ENCODE measurements at places on chromosomes 16 and 17.

DNA sequence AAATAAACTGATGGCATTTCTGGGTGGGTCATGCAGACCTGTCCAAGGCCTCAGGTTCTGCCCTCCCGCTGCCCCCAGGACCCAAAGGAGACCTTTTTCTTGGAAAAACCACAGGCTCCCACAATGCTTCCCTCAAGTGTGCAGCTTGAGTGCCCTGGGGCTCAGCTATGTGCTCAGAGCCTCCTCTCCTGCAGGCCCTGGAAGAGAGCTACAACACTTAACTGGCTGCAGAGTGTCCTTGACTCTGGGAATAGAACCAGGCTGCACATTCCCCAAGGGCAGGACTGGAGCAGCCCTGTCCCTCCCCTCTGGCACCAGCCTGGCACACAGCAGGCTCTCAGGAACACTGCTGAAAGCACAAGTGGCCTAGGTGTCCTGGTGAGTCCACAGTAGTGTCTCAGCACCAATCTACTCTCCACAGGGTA lies 4.8 kb upstream of the SREBF1 start:
- H3K36me3 ChIP-seq, result no peaks in the 10 kb centered on the region
- H3K4me1 ChIP-seq, result peaks cover 54% of the 10 kb centered on the region
- no peak overlapping the region for H3K4me3 ChIP-seq
- DNase-seq, result no peak

DNA sequence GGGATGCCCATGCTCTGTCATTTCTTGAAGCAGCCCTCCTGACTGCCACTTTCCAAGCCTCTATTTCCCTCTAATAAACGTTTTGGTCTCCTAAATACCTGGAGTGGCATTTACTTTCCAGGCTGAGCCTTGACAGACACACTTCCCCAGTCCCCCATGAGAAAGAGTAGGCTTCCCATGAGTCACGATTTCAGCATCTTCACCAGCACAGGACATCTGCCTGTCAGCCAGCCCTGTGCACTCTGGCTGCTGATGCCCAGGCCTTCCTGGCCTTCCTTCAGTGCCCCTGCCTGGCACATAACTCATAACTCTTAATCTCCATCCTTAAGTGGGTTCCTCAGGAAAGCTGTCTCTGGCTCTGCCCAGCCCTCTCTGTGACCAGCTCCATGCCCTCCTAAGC lies 30.8 kb upstream of the GAS7 start:
- no peak for DNase-seq
- no peak overlapping the region for H3K27ac ChIP-seq
- no peak overlapping the region for H3K4me3 ChIP-seq
- no peaks in the 10 kb centered on the region for H3K4me1 ChIP-seq
- no peaks in the 10 kb centered on the region for H3K27me3 ChIP-seq
- H3K36me3 ChIP-seq, result no peaks in the 10 kb centered on the region

DNA sequence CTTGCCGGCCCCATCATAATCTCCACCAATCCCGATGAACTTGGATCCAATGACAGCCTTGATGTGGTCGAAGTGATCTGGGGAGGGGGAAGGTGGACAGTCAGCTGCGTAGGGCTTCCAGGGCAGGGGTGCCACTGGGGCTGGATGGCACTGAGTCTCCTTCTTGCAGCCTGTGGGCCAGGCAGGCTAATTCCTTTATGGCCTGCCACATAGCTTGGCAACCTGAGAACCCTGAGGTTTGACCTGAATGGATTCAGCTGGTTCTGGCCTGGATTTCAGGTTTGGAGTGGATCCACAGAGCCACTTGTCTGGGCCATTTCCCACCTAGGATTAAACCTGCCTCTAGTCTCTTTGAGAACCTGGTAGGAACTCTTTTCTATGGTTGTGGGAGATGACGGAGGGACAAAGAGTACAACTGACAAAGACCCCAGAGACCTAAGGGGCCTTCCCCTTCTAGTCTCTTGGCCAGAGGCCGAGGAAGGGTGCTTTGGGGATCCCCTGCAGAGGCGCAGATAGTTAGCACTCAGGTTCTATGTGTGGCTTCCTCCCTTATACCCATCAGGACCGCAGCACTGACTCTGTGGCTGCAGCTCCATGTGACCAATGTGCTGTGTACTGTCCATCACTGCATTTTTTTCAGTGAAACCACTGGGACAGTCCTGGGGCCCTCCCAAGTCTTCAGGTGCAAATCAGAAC lies 9.2 kb upstream of the DPEP3 start:
- no peak overlapping the region for H3K4me3 ChIP-seq
- no peaks in the 10 kb centered on the region for H3K36me3 ChIP-seq
- no peak overlapping the region for H3K27ac ChIP-seq
- DNase-seq, result no peak
- no peaks in the 10 kb centered on the region for H3K4me1 ChIP-seq
- no peaks in the 10 kb centered on the region for H3K27me3 ChIP-seq

GRCh38 chr16:88066680-88067529 lies 115.7 kb downstream of the BANP start:
- 0 out of 2 replicates have a peak, but pooled peaks cover 3% of the 10 kb centered on the region for H3K36me3 ChIP-seq
- peak; percentile 59 for DNase-seq
- no peak overlapping the region for H3K27ac ChIP-seq
- no peaks in the 10 kb centered on the region for H3K4me1 ChIP-seq

DNA sequence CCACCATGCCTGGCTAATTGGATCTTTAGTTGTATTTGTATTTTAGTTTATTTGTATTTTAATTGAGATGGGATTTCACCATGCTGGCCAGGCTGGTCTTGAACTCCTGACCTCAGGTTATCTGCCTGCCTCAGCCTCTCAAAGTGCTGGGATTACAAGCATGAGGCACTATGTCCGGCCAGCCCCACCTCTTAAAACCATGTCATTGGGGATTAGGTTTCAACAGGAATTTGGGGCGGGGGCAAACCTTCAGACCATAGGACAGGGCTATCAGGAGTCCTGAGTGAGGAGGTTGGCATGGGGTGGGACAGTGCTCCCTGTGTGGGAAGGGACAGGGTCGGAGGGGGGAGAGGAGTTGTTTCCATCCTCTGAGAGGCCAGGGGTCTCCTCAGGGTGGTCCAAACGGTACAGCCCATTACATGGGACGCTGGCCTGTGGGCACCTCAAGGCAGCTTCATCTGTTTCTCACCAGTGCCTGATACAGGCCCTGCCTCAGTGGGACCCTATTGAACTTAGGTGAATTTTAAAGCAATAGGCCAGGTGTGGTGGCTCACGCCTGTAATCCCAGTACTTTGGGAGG lies 21.6 kb downstream of the GAA start:
- no peaks in the 10 kb centered on the region for H3K27me3 ChIP-seq
- no peak for DNase-seq
- no peak overlapping the region for H3K4me3 ChIP-seq
- H3K27ac ChIP-seq, result no peak overlapping the region
- no peaks in the 10 kb centered on the region for H3K36me3 ChIP-seq

DNA sequence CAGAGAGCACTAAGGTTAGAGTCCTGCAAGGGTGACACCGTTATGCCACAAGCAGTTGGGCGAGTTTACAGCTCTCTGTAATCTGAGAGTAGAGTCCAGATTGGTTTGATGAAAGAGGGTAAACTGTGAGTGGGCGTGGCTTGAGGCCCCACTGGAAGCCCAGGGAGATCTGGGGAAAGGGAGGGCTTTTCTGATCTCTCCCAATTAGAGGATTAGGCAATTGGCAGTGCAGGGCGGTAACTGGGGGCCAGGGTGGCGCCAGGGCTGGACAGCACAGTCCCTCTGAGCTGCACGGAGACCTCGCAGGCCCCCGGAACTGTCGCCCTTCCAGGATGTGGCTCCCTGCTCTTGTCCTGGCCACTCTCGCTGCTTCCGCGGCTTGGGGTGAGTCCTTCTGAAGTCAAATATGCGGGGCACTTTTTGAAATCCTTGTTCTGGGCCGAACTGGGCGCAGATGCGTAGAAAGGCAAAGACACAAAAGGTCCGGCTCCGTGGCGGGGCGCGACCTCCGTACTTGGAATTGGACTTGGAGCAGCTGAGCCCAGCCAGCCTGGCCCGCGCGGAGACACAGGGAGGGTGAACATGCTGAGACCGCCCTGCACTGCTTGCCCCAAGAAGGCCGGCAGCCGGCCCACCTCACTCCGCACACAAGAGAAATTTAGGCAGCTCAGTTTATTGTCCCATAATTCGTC lies 72.4 kb downstream of the CES1 start:
- H3K4me1 ChIP-seq, result no peaks in the 10 kb centered on the region
- H3K27ac ChIP-seq, result no peak overlapping the region
- DNase-seq, result no peak
- no peak overlapping the region for H3K4me3 ChIP-seq

DNA sequence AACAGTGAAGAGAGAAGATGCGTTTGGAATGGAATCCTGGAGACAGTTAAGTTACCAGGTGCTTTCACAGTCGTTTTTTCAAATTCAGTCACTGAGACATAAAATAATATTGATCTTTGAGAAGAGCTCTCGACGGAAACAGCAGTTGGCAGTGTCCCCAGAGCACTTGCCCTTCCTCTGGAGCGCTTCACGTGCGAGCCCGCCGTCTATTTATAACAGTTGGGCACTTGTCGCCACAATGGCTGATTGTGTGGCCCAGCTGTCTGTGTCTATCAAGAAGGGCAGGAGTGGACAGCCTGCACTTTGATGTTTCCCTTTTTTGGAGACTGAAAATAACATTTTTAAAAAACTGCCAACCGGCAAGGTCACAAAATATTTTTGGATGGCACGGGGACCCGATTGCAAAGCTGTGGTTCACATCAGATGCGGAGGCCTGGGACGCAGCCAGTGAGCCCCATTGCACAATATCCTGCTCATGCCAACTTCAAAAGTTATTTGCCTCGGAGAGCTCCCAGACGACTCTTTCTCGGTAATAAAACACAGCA lies 62.9 kb downstream of the ADCY9 start:
- no peaks in the 10 kb centered on the region for H3K27me3 ChIP-seq
- H3K4me1 ChIP-seq, result peaks cover 36% of the 10 kb centered on the region
- no peak for DNase-seq
- peak overlapping the region; percentile 72 for H3K27ac ChIP-seq

GRCh38 chr17:27494192-27495091 lies 38.2 kb downstream of the KSR1 start:
- no peaks in the 10 kb centered on the region for H3K27me3 ChIP-seq
- H3K36me3 ChIP-seq, result no peaks in the 10 kb centered on the region
- H3K27ac ChIP-seq, result peak overlapping the region; percentile 30
- DNase-seq, result no peak

DNA sequence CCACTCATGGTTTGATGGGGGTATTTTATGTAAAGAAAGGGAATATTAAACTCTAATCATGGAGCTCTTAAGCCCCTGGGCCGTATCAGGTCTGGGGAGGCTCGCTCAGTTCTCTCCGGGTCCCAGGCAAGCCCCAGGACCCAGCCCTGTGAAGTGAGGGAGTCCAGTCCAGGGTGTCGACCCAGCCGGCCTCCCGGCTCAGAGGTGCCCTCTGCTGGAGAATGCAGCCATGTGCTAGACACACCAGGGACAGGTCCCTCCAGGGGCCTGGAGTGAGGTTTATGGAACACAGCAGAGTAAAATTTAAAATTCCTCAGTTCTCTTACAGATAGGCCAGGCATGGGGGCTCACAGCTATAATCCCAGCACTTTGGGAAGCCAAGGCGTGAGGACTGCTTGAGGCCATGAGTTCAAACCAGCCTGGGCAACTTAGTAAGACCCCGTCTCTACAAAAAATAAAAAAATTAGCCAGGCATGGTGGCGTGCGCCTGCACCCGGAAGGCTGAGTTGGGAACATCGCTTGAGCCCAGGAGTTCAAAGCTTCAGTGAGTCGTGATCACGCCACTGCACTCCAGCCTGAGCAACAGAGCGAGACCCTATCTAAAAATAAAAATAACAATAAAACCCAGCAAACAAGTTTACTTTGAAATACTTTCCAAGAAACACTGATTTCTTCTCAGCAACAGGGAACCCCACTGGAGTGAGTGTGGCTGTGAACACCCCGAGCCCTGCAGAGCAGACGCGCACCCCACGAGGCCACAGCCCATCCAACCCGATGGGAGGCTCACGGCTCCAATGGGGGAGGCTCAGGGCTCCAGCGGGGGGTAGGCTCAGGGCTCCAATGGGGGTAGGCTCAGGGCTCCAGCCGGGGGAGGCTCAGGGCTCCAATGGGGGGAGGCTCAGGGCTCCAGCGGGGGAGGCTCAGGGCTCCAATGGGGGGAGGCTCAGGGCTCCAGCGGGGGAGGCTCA lies 72.2 kb downstream of the ZNF778 start:
- peaks cover 67% of the 10 kb centered on the region for H3K36me3 ChIP-seq
- no peaks in the 10 kb centered on the region for H3K4me1 ChIP-seq
- no peaks in the 10 kb centered on the region for H3K27me3 ChIP-seq
- no peak for DNase-seq
- H3K4me3 ChIP-seq, result no peak overlapping the region

DNA sequence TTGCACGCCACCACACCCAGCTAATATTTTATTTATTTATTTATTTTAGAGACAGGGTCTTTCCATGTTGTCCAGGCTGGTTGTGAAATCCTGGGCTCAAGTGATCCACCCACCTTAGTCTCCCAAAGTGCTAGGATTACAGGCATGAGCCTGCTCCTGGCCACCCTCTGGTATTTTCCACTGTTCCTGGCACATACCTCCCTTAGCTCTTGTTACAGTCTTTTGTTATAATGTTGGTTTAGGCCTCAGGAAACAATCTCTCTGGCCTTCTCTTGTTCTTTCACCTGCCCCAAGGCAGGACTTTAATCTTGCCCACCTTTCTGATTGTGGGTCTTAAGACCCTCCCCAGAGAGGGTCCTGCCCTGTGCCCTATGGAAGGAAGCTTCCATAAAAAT lies 3.6 kb upstream of the CYTH1 start:
- no peak overlapping the region for H3K27ac ChIP-seq
- peaks cover 3% of the 10 kb centered on the region for H3K4me1 ChIP-seq
- H3K4me3 ChIP-seq, result no peak overlapping the region
- 0 out of 2 replicates have a peak, but pooled peaks cover 4% of the 10 kb centered on the region for H3K36me3 ChIP-seq
- no peaks in the 10 kb centered on the region for H3K27me3 ChIP-seq

DNA sequence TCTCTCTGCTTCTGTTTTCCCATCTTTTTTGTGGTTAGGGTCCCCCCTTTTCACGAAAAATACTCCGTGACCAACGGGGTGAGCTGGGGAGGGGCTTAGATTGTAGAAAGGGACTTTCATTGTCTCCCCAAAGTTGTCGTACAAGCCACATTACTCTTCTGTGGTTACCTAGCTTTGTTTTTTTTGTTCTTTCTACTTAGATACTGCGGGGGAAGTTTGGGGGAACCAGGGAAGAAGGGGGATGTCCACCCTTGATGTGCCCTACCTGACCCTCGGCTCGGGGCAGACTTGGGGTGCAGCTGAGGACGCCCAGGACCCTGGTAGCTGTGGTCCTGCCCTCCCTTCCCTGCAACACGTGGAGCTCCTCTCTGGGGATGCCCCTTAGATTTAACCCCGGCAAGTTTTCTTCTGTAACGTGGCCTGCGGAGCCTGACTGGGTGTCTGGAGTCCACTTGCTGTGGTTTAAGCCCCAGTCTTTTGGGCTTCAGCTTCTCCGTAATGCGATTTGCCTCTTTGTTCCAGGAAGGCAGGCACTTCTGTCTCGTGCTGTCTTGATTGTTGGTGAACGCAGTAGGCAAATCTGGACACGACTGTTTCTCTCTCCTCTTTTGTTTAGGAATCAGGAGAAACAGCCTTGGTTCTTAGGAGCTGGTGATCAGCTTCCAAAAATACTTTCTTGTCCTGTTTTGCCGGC lies 892 bp downstream of the ABCC1 start:
- peak overlapping the region; percentile 91 for H3K4me3 ChIP-seq
- H3K4me1 ChIP-seq, result peaks cover 13% of the 10 kb centered on the region
- no peak for DNase-seq
- peak overlapping the region; percentile 79 for H3K27ac ChIP-seq

- peaks cover 7% of the 10 kb centered on the region for H3K4me1 ChIP-seq
- no peak overlapping the region for H3K4me3 ChIP-seq
- no peak overlapping the region for H3K27ac ChIP-seq
- no peaks in the 10 kb centered on the region for H3K36me3 ChIP-seq
- DNase-seq, result no peak
- H3K27me3 ChIP-seq, result no peaks in the 10 kb centered on the region
Observed at GRCh38 chr17:32516450-32516849, 29.7 kb downstream of the CDK5R1 start.

- no peaks in the 10 kb centered on the region for H3K27me3 ChIP-seq
- H3K4me1 ChIP-seq, result no peaks in the 10 kb centered on the region
- H3K27ac ChIP-seq, result no peak overlapping the region
Observed at GRCh38 chr16:30669026-30669902, 11.0 kb downstream of the FBRS start.
